ENCODE measurements at places on chromosomes 3 and 15.

- no peak for DNase-seq
Observed at GRCh38 chr3:195904368-195904767, 4.0 kb downstream of the TNK2 start.

GRCh38 chr3:87313641-87314040 lies 37.3 kb upstream of the POU1F1 start:
- DNase-seq, result no peak

- DNase-seq, result peak; percentile 15
Observed at GRCh38 chr15:57696146-57696545, 10.4 kb upstream of the POLR2M start.

DNA sequence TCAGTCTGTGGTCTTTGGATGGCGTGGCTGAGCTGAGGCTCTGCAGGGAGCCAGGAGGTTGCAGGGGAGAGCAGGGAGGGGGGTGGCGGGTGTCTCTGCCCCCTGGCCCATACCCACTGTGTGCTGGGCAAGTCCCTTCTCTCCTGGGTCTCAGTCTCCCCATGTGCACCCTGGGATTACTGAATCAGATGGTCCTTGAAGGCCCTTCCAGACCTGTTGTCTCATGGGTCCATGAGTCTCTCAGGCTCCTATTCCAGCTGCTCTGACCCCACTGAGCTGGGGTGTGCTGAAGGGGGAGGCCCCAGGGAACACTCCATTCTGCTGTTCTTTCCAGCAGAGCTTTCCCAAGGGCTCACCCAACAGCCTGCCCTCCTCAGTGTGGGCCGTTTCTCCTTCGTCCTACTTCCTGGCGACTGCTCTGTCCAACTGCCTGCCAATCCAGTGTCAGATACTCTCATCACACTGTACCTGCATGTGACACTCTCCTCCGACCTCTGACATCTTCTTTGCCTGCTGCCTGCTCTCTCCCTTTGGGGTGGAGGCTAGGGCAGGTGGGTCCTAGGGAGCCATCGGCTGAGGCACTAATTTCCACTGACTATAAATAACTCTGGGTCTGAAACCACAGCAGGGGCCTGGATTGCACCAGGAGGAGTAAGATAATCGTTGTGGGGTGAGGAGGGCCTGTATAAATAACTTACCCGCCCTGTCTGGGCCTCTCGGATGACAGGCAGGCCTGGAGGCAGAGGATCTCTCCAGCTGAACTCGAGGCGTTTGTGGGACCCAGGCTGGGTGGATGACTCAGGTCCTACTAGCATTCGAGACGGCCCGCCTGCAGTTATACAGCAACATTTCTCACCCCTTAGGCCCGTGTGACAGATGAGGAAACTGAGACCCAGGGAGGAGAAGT lies 67.1 kb downstream of the ATP2B2 start:
- DNase-seq, result no peak

DNA sequence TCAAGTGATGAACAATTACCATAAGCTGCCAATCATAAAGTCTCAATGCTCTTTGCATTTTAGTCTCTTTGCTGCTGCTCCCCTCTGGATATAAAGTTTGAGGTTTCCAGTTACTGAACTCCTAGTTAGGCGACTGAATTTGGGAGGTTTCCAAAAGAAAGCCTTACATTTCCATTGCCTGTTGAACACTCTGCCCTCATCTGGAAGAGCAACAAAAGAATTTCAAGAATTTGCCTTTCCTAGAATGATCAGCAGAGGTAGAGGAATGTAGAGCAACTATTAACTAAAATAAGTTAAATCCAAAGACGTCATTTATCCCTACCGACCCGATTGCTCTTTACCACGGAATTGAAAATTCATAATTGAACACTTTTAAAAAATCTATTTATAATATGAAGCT lies 53.4 kb upstream of the PRICKLE2 start:
- no peak for DNase-seq

GRCh38 chr15:88615303-88616107 lies 5.6 kb upstream of the AEN start:
- DNase-seq, result no peak

Measured in NCI-H1930 (cell line).